ENCODE measurements at places on chromosomes 1 and 21. TPM values are rescaled to one million over a fixed set of nuclear protein-coding genes. Genes with fewer than 3 reads are reported as not detected.

Gene TRNAU1AP
- 24.9 TPM for total RNA-seq

Gene NBPF19
- 4.4 TPM for total RNA-seq

Gene COL24A1
- 0.03 TPM for total RNA-seq

Gene NUF2
- 24.1 TPM for total RNA-seq

Gene KIF21B
- 3.4 TPM for total RNA-seq

Gene HP1BP3
- total RNA-seq, result 122 TPM

Gene CFHR4
- not detected for total RNA-seq

Gene SLAMF9
- total RNA-seq, result 0.41 TPM

Gene CNTN2
- total RNA-seq, result 0.03 TPM

Gene SPRR5
- not detected for total RNA-seq

Gene ACTL8
- total RNA-seq, result 1.9 TPM

Gene NEGR1
- total RNA-seq, result not detected

Gene TCHH
- 0.26 TPM for total RNA-seq

Gene MXRA8
- total RNA-seq, result 0.20 TPM

Gene C1QTNF12
- 1.7 TPM for total RNA-seq

Gene LRRC38
- total RNA-seq, result not detected

Gene GPR61
- total RNA-seq, result not detected

Gene BRDT
- not detected for total RNA-seq

Gene S100A16
- 483 TPM for total RNA-seq

Gene KCNK2
- 0.22 TPM for total RNA-seq
